ENCODE measurements at places on chromosomes 3 and 15. TPM values are rescaled to one million over a fixed set of nuclear protein-coding genes. Genes with fewer than 3 reads are reported as not detected.

DNA sequence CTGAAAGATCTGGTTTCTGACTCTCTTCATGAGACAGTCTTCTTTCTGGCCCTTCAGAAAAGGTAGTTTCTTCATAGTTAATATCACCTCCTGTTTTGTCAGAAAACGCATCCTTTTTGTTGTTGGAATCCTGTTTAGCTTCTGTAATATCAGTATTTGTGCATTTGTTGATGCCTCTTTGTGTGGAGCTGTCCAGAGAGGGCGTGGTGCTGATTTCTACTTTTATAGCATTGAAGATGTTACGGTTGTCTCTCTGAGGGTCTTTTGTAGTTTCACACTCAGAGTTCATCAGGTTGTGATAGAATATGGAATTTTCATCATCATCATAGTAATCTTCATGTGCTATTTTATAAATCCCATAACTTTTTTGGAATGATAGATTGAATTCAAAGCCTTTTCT is 8.9 kb downstream of the GPR149 start:
- no peak for DNase-seq
- H3K27ac ChIP-seq: no peak overlapping the region
- H3K4me3 ChIP-seq: no peak overlapping the region

- peaks cover 3% of the 10 kb centered on the region for H3K4me1 ChIP-seq
- H3K36me3 ChIP-seq: no peaks in the 10 kb centered on the region
- no peak overlapping the region for H3K4me3 ChIP-seq
- no peak for DNase-seq
- H3K27me3 ChIP-seq: no peaks in the 10 kb centered on the region
Measured at GRCh38 chr15:67879440-67880129, 39.7 kb upstream of the RNU6-1 start.

GRCh38 chr3:131107637-131108433 is 81.2 kb downstream of the NEK11 start:
- H3K4me1 ChIP-seq: no peaks in the 10 kb centered on the region
- DNase-seq: no peak
- H3K36me3 ChIP-seq: no peaks in the 10 kb centered on the region
- H3K27ac ChIP-seq: no peak overlapping the region
- no peak overlapping the region for H3K4me3 ChIP-seq

DNA sequence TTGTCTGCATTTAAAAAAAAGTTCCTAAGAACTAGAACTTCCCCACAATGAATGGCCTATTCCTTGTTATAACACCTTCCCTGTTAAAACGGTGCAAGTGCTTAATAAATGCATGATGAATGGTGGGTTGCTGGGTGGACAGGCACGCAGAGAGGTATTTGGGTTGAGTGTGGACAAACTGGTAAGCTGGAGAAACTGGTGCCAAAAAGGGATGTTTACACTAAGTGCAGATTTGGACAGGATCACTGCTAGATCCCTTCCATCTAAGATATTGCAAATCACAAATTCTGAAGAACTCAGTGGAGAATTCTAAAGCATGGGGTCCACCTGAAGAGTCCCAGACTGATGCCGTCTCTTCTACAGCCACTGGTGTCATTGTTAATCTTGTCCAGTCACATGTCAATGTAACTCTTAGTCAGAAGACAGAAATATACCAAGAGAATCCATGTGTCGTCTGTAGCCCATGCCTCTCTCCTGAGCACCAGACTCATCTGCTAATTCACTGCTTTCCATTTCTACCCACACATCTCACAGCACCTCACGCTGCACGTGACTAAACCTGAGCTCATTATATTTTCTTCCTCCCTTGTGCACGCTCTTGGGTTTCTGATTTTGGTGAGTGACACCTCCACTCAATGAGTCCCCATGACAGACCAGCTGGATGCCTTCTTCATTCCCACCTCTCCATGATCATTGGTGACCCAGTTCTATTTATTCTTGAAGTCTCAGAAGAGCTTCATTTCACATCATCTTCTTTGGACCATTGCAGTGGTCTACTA is 328.9 kb downstream of the THSD4 start:
- no peak overlapping the region for H3K4me3 ChIP-seq
- H3K27ac ChIP-seq: no peak overlapping the region
- no peaks in the 10 kb centered on the region for H3K36me3 ChIP-seq
- no peaks in the 10 kb centered on the region for H3K27me3 ChIP-seq
- H3K4me1 ChIP-seq: peaks cover 2% of the 10 kb centered on the region

DNA sequence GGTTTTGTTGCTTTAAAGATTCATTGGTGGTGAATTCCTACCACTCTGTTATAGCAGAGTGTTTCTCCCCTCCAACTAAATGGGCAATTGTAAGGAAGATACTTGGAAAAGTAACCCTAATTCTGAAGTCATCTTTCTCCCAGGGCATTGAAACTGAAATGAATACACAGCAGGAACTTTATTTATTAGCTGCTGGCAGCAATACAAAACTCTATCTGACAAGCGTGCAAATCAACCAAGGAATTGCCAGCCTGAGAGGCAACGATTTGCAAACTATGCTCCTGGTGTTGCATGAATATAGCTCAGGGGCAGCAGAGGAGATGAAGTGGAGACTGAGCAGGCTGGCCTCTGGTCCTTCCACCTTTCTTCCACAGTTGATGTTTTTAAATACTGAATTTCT is 48.9 kb downstream of the CD200R1 start:
- no peak overlapping the region for H3K27ac ChIP-seq
- DNase-seq: no peak
- H3K4me1 ChIP-seq: no peaks in the 10 kb centered on the region
- no peaks in the 10 kb centered on the region for H3K27me3 ChIP-seq
- no peaks in the 10 kb centered on the region for H3K36me3 ChIP-seq

GRCh38 chr3:54557538-54558428 is 370.1 kb downstream of the LRTM1 start:
- H3K4me3 ChIP-seq: no peak overlapping the region
- H3K36me3 ChIP-seq: no peaks in the 10 kb centered on the region
- DNase-seq: peak; percentile 10
- no peaks in the 10 kb centered on the region for H3K27me3 ChIP-seq
- H3K4me1 ChIP-seq: no peaks in the 10 kb centered on the region
- no peak overlapping the region for H3K27ac ChIP-seq

DNA sequence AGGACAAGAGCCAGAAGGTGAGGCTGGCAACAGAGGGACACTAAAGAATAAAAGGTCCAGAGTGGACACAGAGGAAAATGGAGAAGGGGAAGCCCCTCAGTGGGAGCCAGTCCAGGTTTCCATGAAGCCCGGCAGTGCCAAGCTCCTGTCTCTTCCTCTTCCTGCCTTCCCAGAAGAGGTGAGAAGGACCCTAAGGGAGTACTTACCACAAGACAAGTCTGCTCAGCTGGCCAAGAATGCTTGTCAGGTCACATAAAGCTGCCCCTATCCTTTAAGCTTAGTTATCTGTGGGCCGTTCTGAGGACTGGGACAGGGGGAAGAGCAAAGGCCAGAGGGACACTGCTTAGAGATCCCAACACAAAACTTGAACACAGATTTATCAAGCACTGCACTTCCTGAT is 100.2 kb downstream of the RYK start:
- H3K36me3 ChIP-seq: no peaks in the 10 kb centered on the region
- DNase-seq: no peak
- H3K27me3 ChIP-seq: no peaks in the 10 kb centered on the region
- no peak overlapping the region for H3K4me3 ChIP-seq
- H3K27ac ChIP-seq: no peak overlapping the region
- H3K4me1 ChIP-seq: no peaks in the 10 kb centered on the region

DNA sequence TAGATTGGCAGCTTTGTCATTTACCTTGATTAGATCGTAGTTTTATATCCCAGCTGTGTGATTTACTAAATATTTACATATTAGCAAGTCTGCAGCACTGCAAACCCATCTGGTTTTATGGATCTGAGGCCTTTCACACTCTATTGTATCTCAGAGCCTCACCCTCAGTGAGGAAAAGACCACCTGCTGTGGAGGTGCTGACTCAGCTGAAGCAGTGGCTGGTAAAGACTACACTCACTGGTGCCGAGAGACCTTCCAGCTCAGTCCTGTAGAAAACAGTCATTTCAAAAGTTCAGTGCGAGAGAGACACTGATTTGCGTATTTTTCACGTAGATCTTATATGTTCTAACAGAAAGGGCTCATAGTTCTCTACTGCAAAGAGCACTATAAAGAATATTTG is 307.8 kb upstream of the TPM1 start:
- no peak overlapping the region for H3K4me3 ChIP-seq
- DNase-seq: no peak
- no peaks in the 10 kb centered on the region for H3K4me1 ChIP-seq
- H3K27me3 ChIP-seq: no peaks in the 10 kb centered on the region
- H3K36me3 ChIP-seq: no peaks in the 10 kb centered on the region

GRCh38 chr3:18791182-18791581 is 357.1 kb upstream of the KCNH8 start:
- no peaks in the 10 kb centered on the region for H3K36me3 ChIP-seq
- no peak overlapping the region for H3K27ac ChIP-seq
- no peaks in the 10 kb centered on the region for H3K27me3 ChIP-seq
- no peaks in the 10 kb centered on the region for H3K4me1 ChIP-seq
- no peak for DNase-seq

- H3K27ac ChIP-seq: no peak overlapping the region
- no peak for DNase-seq
- no peaks in the 10 kb centered on the region for H3K27me3 ChIP-seq
- no peaks in the 10 kb centered on the region for H3K36me3 ChIP-seq
Measured at GRCh38 chr3:195054311-195054710, 216.6 kb downstream of the XXYLT1 start.

- no peak overlapping the region for H3K27ac ChIP-seq
- DNase-seq: no peak
- no peaks in the 10 kb centered on the region for H3K4me1 ChIP-seq
- no peak overlapping the region for H3K4me3 ChIP-seq
- no peaks in the 10 kb centered on the region for H3K36me3 ChIP-seq
- no peaks in the 10 kb centered on the region for H3K27me3 ChIP-seq
Measured at GRCh38 chr3:96843505-96844203, 29.3 kb downstream of the EPHA6 start.

DNA sequence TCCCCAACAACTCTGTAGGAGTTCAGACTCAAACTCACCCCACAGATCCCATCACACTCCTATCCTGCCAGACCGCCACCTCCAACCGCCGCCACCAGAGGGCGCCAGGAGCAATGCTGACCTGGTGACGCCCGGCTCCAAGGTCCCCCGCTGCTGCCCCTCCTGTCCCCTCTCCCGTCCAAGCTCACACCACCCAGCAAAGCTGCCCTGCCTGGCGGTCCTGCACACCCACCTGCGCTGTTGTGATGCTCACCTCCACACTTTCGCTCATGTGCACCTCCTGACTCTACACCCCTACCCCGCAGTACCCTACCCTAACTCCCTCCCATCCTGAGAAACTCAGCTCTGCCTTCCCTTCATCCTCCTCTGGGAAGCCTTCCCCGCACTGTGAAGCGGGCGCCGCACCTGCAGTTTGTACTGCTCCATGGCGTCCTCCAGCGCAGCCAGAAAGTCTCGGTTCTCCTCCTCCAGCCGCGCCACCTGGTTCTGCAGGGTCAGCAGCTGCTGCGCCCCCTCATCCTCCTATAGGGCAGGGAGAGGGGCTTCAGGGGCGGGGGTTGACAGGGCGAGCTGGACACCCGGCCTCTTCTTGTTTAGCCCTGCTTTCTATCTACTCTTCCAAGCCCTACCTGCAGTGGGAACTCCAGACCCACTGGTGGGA is 7.9 kb downstream of the KIF7 start:
- DNase-seq: peak; percentile 68
- H3K27ac ChIP-seq: no peak overlapping the region
- H3K4me3 ChIP-seq: no peak overlapping the region
- H3K36me3 ChIP-seq: no peaks in the 10 kb centered on the region
- no peaks in the 10 kb centered on the region for H3K27me3 ChIP-seq

DNA sequence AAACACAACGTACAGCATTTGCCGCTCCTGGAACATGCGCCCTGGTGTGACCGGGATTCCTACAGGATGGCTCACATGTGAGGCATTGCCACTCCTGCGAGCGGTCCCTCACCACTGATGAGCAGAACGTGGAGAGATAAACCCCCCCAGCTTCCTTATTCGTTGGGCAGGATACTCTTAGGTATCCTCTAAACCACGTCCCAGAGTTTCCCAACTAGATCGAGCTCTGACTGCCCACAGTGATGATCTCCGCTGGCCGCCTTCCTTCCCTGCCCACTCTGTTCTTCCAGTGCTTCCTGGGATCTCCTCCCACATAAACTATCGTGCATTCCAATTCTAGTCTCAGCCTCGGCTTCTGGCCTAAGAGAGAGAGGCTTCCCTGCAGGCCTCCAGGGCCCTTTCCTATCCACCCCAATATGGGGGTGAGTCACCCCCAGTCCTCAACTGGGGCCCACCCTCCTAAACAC is 91.8 kb downstream of the TOP2B start:
- no peaks in the 10 kb centered on the region for H3K4me1 ChIP-seq
- H3K36me3 ChIP-seq: no peaks in the 10 kb centered on the region
- peak overlapping the region; percentile 60 for H3K27ac ChIP-seq

DNA sequence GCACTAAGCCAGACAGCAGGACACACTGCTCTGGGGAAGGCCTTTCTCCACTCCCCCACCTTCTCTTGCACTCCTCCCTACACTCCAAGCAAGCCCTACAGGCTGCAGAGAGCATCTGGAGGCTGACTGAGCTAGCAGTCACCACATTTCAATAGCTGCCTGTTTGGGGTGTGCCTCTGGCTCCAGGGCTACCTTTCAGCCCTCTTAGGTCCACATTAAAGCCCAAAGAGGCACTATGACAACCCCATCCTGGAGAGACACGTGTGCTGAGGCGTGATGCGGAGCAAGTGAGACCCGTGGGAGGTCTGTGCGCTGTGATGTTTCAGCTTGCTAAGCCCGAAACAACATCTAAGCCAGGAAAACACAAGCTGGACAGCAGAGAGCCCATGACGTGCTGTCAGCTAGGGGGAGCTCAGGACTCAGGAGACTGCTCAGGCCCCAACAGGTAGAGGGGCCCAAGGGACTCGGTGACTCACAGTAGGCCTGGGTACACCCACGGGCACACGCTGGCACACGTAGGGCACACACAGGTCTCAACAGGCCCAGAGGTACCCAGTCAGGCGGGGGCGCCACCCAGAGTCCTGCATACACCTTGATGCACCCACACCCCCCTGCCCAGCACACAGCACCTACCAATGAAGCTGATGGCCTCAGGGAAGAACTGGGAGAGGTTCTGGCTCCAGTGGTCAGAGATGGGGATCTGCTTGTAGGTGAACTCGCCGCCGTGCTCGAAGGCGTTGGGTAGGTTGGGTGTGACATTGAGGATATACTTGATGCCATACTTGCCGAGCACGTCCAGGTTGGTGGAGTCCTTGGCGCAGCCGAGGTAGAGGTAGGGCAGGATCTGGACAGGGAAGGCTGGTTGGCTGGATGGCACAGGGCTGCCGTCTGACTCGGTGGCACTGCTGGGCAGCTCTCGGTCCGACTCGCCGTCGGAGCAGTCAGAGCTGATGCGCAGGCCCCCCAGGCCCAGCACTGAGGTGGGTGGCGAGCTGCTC is 2.8 kb downstream of the DUSP7 start:
- DNase-seq: peak; percentile 66
- peak overlapping the region; percentile 68 for H3K27ac ChIP-seq
- H3K36me3 ChIP-seq: peaks cover 5% of the 10 kb centered on the region
- no peaks in the 10 kb centered on the region for H3K27me3 ChIP-seq

LRRC31 gene
- total RNA-seq: 1.1 TPM

HEG1 gene
- total RNA-seq: 130 TPM

PPM1M gene
- 22.4 TPM for total RNA-seq

CLDN16 gene
- total RNA-seq: 0.45 TPM

RBP2 gene
- total RNA-seq: not detected

OR5K2 gene
- not detected for total RNA-seq

STRIT1 gene
- not detected for total RNA-seq

GP9 gene
- total RNA-seq: not detected

PARP15 gene
- 2.7 TPM for total RNA-seq

All from prostate gland (tissue), 2 donors.